ENCODE measurements at places on chromosomes 4 and X.

GRCh38 chr4:158856852-158857251 is 88.0 kb downstream of the FNIP2 start:
- DNase-seq: no peak

DNA sequence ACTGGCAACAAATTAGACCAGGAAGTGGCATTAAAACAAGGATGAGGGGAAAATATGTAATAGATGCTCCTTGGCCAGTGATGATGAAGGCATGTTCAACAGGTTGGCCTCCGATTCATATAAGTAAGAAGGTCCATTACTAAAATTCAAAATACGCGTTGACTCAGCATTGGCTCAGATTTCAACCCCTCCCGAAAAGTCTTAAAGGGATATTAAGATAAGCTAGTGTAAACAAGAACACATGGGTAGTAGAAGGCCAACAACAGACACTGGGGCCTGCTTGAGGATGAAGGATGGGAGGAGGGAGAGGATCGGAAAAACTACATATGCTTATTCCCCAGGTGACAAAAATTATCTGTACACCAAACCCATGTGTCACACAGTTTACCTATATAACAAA is 19.1 kb upstream of the LAP3 start:
- no peak for DNase-seq

DNA sequence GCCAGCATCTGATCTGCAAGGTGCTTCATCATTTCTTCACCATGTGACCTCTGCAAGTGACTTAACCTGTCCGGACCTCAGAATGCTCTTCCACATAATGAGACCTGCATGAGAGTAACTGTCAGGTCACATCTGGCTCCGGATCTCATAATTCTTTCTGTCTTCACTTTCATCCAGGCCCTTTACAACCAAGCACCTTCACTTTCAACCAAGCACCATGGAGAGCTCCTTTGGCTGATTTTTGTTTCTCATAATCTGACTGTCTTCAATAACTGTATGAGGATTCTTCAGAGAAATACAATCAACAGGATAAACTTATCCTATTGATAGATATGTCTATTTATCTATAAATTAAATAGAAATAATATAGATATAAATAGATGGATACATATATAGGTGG is 148.1 kb downstream of the VCX3A start:
- no peak for DNase-seq

GRCh38 chrX:78540171-78540570 is 119.0 kb downstream of the RTL3 start:
- no peak for DNase-seq

DNA sequence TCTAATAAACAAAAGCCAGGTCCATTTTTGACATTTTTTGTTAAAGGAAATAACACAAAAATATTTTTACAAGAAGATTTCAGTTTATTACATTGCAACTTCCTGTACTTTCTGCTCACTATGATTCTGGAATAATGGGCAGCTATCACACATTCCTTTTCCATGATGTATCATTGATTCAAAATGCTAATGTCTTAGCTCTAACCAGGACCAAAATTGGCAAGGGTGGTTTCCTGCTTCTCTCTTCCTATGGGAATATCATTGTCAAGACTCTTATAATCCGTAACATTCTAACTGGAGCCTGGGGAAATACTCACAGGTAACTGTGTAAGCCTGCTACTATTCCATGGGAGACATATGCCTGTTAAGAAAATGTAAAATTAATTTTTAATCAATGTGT is 218.6 kb downstream of the DCAF12L2 start:
- DNase-seq: no peak

DNA sequence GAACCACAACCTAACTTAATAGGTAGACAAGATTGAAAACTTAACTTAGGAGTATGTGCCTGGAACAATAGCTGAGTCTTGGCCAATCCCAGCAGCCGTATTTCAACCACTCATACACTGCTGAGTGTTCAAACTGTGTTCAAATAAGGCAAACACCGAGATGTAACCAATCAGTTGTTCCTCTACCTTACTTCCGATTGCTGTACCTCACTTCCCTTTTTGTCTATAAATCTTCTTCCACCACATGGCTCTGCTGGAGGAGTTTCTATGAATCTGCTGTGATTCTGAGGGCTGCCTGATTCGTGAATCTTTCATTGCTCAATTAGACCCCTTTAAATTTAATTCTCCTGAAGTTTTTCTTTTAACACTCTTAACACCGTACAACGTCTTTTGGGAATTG is 108.0 kb downstream of the ANAPC4 start:
- no peak for DNase-seq

DNA sequence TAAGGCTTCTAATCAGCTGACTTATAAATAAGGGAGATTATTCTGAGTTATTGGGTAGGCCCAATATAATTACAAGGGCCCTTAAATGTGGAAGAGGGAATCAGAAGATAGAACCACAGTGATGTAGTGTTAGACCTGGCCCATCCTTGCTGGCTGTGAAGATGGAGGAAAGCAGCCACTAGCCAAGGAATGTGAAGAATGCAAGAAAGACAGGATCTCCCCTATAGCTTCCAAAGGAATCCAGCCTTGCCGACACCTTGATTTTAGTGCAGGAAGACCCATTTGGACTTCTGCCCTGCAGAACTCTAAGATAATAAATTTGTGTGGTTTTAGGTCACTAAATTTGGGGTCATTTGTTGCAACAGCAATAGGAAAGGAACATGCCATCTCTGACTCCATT is 150.6 kb downstream of the SPATA18 start:
- no peak for DNase-seq

GRCh38 chrX:102652031-102652688 is 877 bp downstream of the GPRASP1 start:
- DNase-seq: no peak

- no peak for DNase-seq
Measured at GRCh38 chr4:172631832-172632231, 536.8 kb upstream of the GALNT7 start.

DNA sequence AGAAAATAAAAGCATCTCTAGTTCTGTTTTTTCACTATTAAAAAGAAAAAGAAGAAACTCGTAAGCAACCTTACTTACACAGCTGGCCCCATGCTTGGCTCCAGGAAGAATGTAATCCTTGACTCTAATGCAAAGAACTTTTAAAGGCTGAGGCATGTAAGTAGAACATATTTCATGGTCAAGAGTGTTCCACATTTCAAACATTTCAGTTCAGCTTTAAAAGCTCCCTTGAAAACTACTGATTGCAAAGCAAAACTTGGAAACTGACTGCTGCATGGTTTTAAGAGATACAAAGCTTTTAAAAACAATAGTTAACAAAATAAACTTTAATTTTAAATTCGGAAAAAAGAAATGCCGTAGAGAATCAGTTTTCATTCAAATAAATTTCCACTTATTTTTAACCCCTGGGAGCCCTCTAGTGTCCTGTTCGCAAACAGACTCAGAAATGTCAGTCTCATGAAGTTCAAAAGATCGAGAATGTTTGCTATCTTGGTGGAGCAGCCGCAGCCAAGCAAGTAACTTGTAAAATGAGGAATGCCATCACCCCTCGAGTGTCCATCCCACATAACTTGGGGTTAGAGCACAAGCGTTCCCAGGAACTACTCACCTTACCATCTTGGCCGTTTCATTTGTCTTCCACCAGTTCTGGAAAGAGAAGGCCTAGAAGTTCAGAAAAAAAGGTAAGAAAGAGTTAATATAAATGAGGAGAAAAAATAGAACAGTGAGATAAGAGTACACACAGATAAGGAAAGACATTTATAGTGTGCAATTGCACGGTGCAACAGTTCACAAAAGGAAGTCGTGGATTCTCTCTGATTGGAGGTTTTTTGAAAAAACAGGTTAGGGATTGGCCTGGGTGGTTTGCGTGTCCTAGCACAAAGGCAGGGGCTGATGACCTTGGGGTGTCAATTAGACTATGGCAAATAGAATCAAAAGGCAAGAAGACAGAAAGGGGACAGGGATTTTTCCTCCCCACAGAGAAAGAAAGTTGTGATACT is at the start of gene GASK1B:
Gene GASK1B, minus strand, starts transcription at position 765 of the 998 bp plus-strand sequence. CDS start 1,650 bp downstream, outside the sequence.
- DNase-seq: no peak

- no peak for DNase-seq
Measured at GRCh38 chr4:55397520-55398321, 2.0 kb downstream of the TMEM165 start.

GRCh38 chr4:120611092-120611491 is 311.4 kb downstream of the PRDM5 start:
- DNase-seq: no peak

- no peak for DNase-seq
Measured at GRCh38 chr4:115229873-115230272, 116.5 kb upstream of the NDST4 start.

- no peak for DNase-seq
Measured at GRCh38 chr4:138409670-138410069, 167.5 kb upstream of the SLC7A11 start.

GRCh38 chrX:16638533-16638932 is 11.4 kb upstream of the S100G start:
- DNase-seq: no peak

DNA sequence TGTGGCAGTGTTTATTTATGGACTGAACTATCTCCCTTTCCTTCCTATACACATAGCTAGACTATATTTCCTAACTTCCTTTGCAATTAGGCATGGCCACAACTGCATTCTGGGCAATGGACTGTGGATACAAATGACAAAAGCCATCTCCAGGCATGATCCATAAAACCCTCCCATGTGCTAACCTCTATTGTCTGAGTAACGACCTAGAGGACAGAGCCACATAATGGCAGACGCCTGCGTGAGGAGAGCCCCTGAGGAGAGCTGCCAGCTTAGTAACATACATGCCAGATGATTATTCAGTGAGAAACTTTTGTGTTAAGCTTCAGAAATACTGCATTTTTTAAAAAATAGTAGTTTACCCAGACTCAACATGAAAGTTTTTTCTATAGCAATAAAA is 142.9 kb downstream of the ADGRA3 start:
- no peak for DNase-seq

DNA sequence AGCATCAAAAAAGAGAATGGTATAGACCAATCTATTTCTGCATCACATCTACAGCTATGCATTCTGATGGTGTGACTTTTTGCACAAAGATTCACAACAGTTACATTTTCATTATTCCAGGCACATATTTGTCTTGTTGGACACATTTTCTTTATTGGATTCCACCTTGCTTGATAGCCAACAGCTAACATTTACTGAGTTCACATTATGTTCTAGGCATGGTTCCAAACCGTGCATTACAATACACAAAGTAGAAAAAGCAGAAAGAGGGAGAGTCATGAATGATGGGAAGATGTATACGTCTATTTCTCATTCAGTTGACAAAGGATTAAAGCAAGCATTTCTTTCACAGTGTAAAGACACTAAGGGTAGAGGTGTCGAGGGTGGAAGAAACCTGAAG is 22.9 kb upstream of the CLGN start:
- no peak for DNase-seq

GRCh38 chr4:91035276-91035675 is 908.1 kb downstream of the CCSER1 start:
- DNase-seq: no peak

DNA sequence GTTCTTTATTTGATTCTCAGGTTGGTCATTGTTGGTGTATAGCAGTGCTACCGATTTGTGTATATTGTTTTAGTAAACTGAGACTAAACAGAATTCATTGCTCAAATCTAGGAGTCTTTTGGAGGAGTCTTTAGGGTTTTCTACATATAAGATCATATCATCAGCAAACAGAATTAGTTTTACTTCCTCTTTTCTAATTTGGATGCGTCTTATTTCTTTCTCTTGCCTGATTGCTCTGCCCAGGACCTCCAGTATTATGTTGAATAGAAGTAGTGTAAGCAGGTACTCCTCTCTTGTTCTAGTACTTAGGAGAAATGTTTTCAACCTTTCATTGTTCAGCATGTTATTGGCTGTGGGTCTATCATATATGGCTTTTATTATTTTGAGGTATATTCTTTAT is 92.6 kb downstream of the IQCM start:
- DNase-seq: no peak

DNA sequence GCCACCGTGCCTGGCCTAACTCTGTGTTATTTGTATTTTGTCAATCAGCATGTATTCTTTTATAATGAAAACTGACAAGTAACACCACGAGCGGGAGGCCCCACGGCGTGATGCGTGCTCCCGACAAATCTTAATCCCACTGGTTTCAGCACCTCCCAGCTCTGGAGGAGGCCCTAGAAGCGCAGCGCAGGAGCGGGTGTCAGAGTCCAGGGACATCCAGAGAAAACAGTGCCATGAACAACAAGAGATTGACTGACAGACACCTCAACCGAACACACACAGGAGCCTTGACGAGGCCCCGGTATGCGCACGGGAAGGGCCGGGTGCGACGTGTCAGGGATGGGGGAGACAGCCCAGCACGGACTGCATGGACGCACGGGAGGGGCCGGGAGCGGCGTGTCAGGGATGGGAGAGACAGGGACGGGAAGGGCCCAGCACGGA is 23.0 kb downstream of the GAK start:
- DNase-seq: no peak

- no peak for DNase-seq
Measured at GRCh38 chr4:183284258-183284785, 35.8 kb downstream of the CLDN22 start.

- no peak for DNase-seq
Measured at GRCh38 chrX:155046811-155047528, 20.3 kb downstream of the FUNDC2 start.

DNA sequence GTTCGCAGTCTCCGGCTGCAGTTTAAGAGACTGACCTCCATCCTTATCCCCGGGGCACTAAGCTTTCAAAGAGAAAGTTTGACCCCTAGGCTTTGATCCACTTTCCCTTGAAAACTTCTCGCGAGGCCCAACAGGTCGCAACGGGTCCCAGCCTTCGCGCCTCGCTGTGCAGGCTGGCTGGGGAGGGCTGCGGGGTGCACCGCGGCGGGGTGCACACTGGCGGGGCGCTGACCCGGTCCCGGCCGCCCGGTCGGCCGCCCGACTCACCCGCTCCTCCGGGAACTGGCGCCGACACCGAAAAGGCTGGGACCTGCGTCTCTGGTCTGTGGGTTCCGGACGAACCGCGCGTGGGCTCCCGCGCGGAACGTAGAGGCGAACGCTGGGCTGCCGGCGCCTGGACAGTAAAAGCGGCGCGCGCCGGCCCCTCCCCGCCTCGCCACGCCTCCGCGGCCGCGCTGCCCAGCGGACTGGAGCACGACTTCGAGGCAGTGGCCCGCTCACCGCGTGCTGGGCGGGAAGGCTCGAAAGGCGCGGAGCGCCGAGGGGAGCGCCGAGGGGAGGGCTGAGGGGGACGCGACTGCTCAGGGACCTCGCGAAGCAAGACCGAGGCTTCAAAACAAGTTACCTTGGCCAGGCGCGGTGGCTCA is at the start of gene TAF7L:
Gene TAF7L, minus strand, starts transcription at position 378 of the 647 bp plus-strand sequence. CDS start 3,791 bp downstream, outside the sequence.
- DNase-seq: no peak

- DNase-seq: no peak
Measured at GRCh38 chrX:33968611-33969010, 163.5 kb downstream of the FAM47A start.
